ENCODE measurements at places on chromosomes 1 and 21.

DNA sequence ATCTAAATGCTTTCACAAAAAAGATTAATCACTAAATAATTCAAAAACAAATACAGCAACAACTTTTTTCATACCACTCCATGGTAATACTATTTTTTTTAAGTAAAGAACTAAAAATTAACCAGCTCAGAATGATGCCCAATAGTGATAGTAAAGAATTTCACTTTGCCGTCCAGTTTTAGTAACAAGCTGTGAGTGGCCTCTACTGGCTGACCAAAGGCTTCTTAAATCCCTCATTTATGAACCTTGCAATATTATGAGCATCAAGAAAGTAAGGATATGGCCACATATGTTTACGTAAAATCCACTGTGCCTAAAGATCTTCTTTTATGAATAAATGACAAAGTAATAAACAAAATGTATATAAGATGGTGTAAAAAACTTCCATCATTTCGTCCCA lies 108.6 kb downstream of the GPATCH2 start:
- no peak for DNase-seq

- no peak for DNase-seq
Observed at GRCh38 chr1:68197461-68197860, 34.9 kb downstream of the WLS start.

DNA sequence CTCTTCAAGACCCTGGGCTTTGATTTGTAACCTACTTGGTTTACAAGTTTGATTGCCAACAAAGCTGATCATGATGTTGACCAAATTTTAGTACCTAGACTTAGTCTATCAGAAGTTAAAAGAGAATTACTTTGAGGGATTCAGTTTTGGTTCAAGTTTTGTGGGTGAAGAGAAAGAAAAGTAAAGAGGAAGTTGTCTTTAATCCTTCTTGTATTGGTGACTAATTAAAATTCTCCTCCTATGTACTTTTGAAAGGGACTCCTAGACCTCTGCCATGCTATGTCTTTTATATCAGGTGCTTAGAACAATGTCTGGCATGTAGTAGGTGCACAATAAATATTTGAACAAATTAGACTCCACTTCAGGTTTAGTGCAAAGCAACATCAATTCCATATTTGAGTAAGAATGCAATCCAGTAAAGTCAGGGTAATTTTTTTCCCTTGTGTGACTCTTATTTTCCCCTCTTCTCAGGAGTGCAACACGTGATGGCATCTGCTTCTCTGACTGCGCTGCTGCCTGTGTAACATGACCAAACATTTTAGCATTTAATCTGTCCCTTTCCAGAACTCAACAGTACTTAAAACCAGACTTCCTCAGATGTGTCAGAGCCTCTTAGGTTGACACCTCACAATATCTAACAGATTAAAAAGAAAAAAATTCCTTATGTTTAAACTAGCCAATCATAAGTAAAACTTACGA lies 41.1 kb upstream of the KCNQ4 start:
- DNase-seq, result no peak

DNA sequence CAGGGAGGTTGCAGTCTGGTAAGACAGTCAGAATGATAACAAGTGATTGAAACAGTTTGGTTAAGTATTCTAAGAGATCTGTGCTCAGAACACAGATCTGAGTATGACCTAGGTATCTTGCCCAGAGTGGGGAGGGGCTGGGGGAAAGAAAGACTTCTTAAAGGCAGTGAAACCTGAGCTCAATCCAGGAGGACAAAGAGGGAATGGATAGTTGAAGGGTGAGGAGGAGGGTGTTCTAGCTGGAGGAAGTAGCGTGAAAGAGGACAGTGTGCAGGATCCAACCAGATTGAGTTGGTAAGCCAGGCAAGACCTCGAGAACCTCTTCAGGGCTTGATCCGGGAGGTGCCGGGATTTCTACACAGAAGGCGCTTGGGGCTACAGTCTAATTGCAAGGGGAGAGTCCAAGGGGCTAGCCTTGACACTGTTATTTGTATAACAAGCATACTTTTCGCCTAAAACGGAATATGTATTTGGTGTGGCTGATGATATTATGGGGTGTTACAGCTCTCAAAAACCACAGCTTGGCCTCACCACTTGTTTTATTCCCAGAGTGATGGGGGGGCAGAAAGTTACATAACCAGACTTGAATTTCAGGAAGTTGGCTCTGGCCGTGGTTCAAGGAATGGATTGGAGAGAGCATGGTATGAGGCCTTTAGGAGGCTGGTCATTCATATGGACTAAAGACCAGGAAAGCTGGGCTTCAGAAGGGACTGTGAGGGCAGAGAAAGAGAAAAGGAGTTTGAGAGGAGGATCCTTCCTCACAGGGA lies 19.1 kb downstream of the RCSD1 start:
- DNase-seq, result no peak

DNA sequence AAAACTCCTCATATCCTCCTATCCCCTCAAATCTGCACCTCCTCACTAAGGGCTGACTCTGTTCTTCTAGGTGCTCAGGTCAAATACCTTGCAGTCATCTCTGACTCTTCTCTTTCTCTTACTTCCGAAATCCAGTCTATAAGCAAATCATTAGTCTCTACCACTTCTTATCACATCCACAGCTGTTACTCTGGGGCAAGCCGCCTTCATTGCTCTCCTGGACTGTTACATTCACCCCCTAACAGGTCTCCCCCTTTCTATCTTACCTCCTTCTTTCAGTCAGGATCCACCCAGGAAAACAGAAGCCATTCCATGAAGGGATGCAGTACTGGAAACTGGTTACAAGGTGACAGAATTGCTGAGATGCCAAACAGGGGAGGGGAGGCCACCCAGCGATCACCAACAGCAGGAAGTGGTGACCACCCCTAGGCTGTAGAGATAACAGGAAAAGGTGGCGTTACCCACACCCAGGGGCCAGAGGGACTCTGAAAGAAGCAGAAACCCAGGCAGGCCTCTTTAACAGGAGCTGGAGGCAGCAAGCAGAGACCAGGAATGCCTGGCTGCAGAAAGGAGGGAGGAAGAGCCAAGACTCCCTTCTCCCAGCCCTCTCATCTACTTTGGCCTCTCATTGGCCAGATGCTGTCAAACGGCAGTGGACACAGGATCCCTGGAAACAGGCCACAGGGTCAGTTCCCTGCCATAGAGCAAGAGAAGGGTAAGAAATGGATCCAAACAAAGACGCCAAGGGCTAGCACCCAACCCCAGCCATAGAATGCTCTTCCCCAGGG lies 55.5 kb upstream of the FOXO6 start:
- no peak for DNase-seq

Measured in non-pigmented ciliary epithelial cell (primary cell).